ENCODE measurements at places on chromosomes 1 and 21.

- no peak for DNase-seq
Observed at GRCh38 chr1:241219449-241219848, 137.6 kb downstream of the RGS7 start.

GRCh38 chr1:21291964-21292363 is 1.7 kb upstream of the ECE1 start:
- DNase-seq = no peak

- no peak for DNase-seq
Observed at GRCh38 chr1:230728710-230729392, 14.9 kb upstream of the AGT start.

DNA sequence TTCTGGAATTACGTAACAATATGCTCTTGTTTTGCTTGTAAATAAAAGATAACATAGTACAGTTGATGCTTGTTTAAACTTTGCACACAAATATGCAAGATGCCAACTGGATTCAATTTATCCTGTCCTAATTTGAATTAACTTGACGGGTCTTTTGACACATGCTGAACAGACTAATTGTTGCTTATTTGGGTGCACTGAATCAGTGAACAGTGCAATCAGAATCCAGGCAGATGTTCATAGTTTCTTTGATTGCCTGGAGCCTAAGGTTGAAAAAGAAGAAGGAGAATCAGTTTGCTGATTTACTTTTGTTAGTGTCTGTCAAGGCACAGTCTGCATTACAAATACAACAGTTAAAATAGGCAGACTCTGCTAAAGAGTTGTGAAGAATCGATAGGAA is 307.9 kb downstream of the COL11A1 start:
- no peak for DNase-seq

GRCh38 chr1:221165839-221166500 is 286.7 kb downstream of the HLX start:
- DNase-seq = no peak

GRCh38 chr1:10680487-10680886 is 116.0 kb downstream of the CASZ1 start:
- DNase-seq = no peak

DNA sequence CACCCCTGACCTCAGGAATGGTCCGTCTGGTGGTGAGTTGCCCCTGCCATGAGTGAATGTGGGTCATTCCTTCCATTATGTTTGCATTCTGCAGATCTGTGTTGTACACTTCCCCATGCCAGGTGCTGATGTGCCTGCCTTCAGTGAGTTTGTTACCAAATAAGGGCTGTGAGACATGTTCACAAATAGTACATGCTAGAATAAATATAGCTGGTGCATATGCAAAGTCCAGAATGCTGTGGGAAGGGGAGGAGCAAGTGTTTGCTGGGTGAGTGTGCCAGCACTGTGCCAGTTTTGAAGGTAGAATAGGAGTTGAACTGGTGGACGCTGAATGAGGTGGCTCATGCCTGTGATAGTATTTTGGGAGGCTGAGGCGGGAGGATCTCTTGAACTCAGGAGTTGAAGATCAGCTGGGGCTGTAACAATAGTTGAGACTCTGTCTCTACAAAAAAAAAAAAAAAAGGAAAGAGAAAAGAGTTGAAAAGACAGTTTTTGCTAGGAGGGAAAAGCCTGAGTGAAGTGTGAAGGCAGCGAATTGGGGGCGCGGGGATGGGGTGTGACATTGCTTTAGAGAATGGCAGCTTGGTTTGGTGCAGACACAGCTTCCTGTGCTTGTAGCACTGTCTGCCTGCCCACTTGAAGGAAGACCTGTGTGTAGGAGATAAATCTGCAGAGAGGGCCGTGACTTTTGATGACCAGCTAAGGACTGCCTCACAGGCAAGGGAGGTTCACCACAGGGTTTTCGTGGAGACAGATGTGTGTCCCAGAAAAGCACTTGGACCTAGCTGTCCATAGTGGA is 61.1 kb downstream of the LGR6 start:
- no peak for DNase-seq

DNA sequence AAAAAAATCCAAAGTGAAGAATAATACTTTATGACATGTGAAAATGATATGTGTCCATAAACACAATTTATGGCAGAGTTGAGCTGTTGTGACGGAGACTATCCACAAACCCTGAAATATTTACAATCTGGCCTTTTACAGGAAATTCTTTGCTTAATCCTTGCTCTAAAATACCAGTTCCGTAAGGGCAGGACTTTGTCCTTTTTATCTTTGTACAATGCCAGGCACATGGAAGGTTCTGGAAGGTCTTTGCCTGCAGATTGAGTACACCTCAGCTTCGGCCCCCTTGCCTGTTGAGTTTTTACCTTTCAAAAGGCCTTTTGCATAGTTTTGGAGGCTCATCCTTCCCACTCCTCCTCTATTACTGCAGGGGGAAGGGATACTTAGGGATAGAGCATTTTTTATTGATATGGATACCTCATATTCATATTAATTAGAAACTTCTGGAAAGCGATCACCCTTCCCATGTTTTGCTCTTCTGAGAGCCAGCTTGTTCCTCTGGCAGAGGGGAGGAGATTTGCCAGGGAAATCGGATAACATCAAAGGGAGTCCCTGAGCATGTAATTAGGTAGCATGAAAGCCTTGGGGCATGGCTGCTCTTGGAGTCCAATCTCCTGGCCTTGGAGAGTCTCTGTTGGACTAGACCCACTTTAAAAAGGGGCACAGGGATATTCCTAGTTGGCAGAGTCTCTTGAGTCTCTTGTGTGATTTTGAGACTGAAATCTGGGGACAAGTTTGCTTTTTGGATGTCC is 217.1 kb downstream of the KCNJ6 start:
- DNase-seq = no peak

- DNase-seq = no peak
Observed at GRCh38 chr1:18485227-18485626, 4.5 kb downstream of the KLHDC7A start.
